ENCODE measurements at places on chromosomes 3 and 15. TPM values are rescaled to one million over a fixed set of nuclear protein-coding genes. Genes with fewer than 3 reads are reported as not detected.

The UNC45A gene
- 74.6 TPM for total RNA-seq

The NPAP1 gene
- total RNA-seq: not detected

DNA sequence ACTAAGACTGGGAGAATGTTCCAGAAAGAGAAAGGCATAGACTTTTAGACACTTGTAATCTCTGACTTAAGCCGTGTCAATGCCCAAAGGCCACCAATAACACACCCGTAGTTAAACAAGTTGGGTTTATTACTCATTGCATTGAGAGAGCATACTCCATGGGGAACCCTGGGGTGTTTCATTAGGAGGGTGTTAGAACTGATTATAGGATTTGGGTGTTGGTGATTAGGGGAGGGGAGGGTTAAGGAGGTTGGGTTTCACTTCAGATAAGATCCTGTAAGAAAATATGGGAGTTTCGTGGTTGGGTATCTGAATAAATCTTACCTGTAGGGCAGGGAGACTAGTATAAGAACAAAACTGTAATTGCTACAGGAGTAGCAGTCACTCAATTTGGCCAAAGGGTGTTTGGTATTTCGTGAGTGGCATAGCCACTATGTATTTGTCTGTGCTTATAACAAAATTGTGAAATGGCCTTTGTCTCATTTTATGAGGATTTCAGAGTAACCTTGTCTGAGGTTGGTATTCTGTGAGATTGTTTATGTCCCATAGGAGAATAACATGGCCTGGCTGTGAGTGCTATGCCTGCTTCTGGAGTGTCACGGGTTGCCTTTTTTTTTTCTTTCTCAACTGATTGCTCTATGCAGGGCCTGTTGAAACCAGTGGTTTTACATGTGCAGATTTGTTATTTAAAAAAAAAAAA, 2.9 kb downstream of the HACD3 start:
- no peak overlapping the region for H3K27ac ChIP-seq
- peaks cover 31% of the 10 kb centered on the region for H3K4me1 ChIP-seq
- H3K4me3 ChIP-seq: no peak overlapping the region
- H3K27me3 ChIP-seq: no peaks in the 10 kb centered on the region
- DNase-seq: no peak
- peaks cover 8% of the 10 kb centered on the region for H3K36me3 ChIP-seq

- DNase-seq: peak; percentile 40
- no peaks in the 10 kb centered on the region for H3K27me3 ChIP-seq
- peaks cover 21% of the 10 kb centered on the region for H3K36me3 ChIP-seq
- peak within 1 kb of the TSS; percentile 96 for H3K27ac ChIP-seq
- H3K4me1 ChIP-seq: peaks cover 63% of the 10 kb centered on the region
These were observed at the start of gene EIF4E3 for GRCh38 chr3:71725271-71725991. EIF4E3 (minus strand) TSS chr3:71725402; CDS start chr3:71725367, 35 bp downstream.

DNA sequence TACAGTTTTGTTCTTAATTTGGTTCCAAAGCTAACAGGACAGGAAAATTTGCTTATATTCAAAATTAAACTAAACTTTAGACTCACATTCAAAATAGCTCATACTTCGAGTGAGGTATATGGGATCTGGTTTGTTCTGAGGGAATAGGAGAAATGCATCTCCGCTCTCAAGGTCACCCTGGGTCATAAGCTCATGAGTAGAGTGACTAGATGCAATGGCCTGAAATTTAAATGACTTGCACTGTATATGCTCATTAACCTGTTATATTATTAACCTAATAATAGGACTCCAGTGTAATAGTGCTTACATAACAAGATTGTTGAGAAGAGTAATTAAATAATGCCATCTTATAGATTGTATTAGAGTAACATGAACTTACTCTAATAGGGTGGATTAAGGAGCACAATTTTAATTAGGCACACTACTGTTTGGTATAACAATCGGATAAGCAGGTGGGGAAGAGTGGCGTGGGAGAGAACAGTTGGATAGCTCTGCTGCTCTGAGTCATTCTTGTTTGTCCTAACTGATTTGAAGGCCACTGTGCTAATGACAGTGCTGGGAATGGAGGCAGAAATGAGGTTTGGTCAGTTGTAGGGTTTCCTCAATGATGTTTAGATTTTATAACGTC, 5.2 kb downstream of the NKTR start:
- H3K4me3 ChIP-seq: no peak overlapping the region
- peaks cover 59% of the 10 kb centered on the region for H3K36me3 ChIP-seq
- no peak overlapping the region for H3K27ac ChIP-seq
- no peak for DNase-seq
- peaks cover 52% of the 10 kb centered on the region for H3K4me1 ChIP-seq

DNA sequence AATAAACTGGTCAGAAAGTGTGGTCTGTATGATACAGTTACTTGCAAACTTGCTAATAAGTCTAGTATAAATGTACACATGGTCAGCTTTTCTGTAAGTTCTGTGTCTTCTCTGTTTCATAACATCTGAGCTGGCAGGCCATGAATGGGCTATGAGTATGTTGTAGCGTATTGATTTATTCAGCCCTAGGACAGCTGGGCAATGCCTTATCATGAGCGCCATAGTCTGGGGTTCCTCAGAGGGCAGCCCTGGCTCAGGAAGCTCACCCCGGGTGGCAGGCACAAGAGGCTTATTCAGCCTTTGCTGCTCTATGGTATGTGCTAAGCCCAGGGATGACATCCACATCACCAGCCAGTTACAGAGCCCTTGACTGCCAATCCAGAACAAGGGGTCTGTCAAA, 50.7 kb upstream of the CCR2 start:
- no peak overlapping the region for H3K27ac ChIP-seq
- no peak overlapping the region for H3K4me3 ChIP-seq
- H3K27me3 ChIP-seq: peaks cover 5% of the 10 kb centered on the region
- peaks cover 19% of the 10 kb centered on the region for H3K36me3 ChIP-seq

The COLQ gene
- total RNA-seq: 5.3 TPM

DNA sequence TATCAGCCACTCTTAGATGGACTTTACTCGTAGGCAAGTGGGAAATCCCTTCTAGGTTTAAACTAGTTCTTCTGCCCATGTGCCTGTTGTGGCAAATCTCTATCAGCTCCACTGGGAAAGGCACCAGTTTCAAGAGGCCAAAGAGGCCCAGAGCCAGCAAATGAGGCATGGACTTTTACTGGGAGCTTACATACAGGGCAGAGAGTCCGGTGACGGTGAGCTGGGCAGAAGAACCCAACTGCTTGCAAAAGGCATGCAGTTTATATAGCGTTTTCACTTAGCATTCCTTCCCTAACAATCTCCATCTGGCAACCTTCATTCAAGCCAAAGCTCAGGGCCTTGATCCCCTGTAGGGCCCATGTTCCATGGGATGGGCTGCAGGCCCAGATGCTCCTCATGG, 93.0 kb upstream of the C3orf80 start:
- no peaks in the 10 kb centered on the region for H3K36me3 ChIP-seq
- DNase-seq: no peak
- H3K27ac ChIP-seq: no peak overlapping the region
- peaks cover 3% of the 10 kb centered on the region for H3K4me1 ChIP-seq
- no peak overlapping the region for H3K4me3 ChIP-seq

- no peak for DNase-seq
- peaks cover 27% of the 10 kb centered on the region for H3K4me1 ChIP-seq
These were observed 23.6 kb upstream of the CSPG4 start for GRCh38 chr15:75736256-75736655.

DNA sequence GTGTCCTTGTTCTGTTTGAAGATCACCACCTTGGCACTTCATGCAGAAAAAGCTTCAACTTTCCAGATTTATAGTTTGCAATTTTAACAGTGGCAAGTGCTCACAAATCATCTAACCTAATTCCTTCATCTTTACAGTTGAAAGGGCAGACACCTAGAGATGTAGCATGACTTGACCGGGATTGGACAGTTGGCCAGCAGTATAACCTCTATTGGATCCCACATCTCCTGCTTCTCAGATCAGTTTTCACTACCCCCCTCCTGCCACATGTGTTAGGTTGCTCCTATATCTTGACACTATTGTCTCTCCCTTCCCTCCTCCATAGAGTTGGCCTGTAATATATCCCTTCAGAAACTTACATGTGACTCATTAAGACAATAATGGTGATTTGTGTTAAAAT, 206.0 kb upstream of the SEMA6D start:
- H3K27me3 ChIP-seq: no peaks in the 10 kb centered on the region
- no peak overlapping the region for H3K27ac ChIP-seq
- DNase-seq: no peak
- H3K4me3 ChIP-seq: no peak overlapping the region

- peaks cover under 1% of the 10 kb centered on the region for H3K27me3 ChIP-seq
- H3K4me3 ChIP-seq: no peak overlapping the region
- peaks cover 8% of the 10 kb centered on the region for H3K4me1 ChIP-seq
- H3K27ac ChIP-seq: no peak overlapping the region
- peaks cover under 1% of the 10 kb centered on the region for H3K36me3 ChIP-seq
These were observed 74.0 kb upstream of the TRPM1 start for GRCh38 chr15:31175484-31175883.
